ENCODE measurements at places on chromosomes 13 and 19.

GRCh38 chr13:113856716-113857065 lies 7.2 kb downstream of the GAS6 start:
- DNase-seq, result no peak

DNA sequence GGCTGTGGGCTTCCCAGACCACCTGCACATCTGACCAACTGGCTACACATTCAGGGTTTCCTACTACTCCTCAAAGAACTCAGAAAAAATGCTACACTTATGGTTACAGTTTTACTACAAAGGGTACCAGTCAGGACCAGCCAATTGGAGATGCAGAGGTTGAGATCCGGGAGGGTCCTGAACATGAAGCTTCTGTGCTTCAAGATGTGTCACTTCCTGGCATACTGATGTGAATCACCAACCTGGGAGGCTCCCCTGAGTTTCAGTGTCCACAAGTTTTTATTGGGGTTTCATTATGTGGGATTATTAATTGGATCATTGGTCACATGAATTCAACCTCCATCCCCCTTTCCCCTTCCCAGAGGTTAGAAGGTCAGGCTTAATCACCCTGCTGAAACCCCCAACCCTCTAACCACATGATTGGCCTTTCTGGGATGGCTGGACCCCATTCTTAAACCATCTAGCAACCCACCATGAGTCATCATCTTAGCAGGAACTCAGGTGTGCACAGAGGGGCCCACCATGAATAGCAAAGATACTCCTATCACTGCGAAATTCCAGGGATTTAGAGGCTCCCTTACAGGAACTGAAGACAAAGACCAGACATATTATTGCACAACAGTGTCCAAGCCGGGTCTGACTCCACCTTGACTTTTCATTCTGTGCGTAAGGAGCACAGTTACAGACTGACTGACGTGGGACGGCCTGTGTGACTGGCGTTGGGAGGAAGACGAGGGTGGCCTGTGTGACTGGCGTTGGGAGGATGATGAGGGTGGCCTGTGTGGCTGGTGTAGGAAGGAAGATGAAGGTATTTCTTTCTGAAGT lies 90.7 kb downstream of the ATP8A2 start:
- no peak for DNase-seq

DNA sequence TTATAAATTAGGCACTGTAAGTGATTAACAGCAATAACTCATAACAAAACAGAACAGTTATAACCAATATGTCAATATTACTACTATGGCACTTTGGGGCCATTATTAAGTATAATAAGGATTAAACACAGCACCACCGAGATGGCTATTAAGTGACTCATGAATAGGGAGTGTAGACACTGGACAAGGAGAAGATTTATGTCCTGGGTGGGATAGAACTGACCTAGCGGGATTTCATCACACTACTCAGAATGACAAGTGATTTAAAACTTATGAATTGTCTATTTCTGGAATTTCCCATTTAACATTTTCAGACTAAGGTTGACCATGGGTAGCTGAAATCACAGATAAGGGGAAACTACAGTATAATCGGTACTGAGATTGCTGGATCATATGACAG lies 79.0 kb upstream of the SLC7A1 start:
- no peak for DNase-seq

DNA sequence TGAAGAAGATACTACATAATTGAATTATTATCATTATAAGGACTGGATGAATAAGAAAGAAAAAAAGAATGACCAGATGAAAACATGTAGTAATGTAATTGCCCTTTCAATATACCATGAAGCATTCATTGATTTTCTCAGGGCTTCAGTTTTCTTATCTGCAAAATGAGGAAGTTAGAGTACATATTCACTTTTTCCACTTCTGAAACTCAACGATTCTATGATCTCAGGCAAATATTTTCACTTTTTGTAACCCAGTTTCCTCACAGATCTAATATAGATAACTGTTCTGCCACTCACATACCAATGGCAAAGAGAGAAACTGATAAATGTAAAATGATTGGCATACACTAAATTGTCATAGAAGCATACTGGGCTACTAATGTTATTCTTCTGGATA lies 856.6 kb upstream of the KLHL1 start:
- DNase-seq, result no peak

DNA sequence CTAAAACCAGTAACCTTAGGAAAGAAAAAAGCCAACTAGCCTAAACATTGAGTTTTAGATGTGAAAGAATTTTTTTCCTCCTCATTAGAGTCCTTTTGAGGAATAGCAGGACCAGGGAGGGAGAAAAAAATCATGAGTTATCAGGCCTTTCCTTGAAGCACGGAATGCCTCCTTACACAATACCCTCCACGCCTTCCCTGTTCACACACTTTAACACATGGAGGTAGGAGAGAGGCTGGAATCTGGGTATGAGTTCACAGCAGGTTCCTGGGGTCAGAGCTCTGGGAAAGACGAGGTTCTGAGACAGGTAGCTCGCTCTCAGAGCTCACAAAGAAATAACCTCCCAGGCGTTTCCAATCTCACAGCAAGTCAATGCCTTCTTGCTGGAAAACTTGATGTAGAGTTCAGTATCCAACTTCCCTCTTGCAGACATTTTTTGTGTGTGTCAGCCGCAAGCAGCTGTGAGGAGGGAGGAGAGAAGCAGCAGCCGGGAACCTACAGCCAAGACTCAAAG lies 716 bp downstream of the ZNF573 start:
- DNase-seq, result no peak

DNA sequence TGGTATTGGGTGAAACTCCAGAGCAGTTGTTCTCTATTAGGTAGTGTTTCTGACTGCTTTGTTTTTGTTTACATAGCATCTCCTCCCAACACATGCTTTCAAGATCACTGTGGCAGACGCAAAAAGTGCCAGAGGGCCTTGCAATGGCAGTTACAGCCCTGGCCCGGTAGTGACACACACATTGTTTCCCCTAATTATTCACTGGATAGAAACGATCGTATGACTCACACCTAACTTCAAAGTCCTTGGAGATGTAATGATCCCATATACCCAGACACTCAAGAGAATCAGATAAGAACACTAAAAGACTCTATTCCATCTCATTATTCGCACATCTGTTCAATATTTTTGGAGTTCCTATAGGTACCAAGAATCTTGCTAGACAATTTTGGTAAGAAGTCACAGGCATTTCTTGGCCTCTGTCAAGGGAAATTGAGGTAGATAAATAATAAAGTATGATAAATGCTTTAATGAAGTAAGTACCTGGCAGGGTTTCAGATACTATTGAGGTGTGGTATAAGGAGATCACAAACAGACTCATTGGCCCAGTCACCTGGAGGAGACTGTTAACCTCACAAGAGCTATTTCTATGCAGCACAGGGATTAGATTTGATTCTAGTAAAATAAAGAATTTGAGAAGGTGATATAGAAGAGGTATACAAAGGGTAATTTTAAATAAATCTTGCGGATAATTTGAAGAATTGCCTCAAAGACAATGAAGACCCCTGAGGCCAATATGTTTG lies 485.3 kb downstream of the SLITRK6 start:
- no peak for DNase-seq

- DNase-seq, result no peak
Observed at GRCh38 chr13:52906122-52906903, 57.9 kb upstream of the PCDH8 start.
